IMR-90 (cell line): ENCODE measurements at places on chromosomes 16 and 17. TPM values are rescaled to one million over a fixed set of nuclear protein-coding genes. Genes with fewer than 3 reads are reported as not detected.

DNA sequence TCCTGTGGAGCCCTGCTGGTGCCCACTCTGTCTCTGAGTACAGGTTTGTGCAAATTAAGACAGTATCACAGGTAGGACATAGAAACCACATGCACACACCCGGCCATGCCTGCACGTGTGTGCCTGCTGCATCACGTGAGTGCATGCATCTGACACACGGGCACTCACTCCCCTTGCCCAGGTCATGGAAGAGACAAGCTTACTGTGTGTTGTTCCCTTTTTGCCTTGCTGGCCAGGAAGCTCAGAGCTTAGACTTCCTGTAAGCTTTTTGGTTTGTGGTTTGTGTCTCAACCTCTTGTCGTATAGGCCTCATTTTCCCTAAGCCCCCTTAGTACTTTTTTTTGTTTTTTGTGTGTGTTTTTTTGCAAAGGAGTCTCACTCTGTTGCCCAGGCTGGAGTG lies 25.0 kb downstream of the ZNF469 start:
- no peak overlapping the region for H3K27ac ChIP-seq
- no peak overlapping the region for H3K4me3 ChIP-seq
- H3K27me3 ChIP-seq = no peaks in the 10 kb centered on the region
- DNase-seq = no peak
- peaks cover 50% of the 10 kb centered on the region for H3K36me3 ChIP-seq
- H3K4me1 ChIP-seq = peaks cover 22% of the 10 kb centered on the region; the same call in 1 of the 2 replicates

GRCh38 chr16:69423189-69423588 lies 1.2 kb upstream of the CYB5B start:
- no peaks in the 10 kb centered on the region for H3K27me3 ChIP-seq
- no peak for DNase-seq
- no peak overlapping the region for H3K27ac ChIP-seq
- no peak overlapping the region for H3K4me3 ChIP-seq
- no peaks in the 10 kb centered on the region; the same call in 1 of the 2 replicates for H3K4me1 ChIP-seq

- no peaks in the 10 kb centered on the region for H3K27me3 ChIP-seq
- no peak for DNase-seq
- H3K27ac ChIP-seq = peak overlapping the region; percentile 38; the same call in 1 of the 2 replicates
- H3K4me1 ChIP-seq = peaks cover 16% of the 10 kb centered on the region
- peak overlapping the region; percentile 84 for H3K4me3 ChIP-seq
Observed at GRCh38 chr16:58127634-58128033, 1.5 kb downstream of the CFAP20 start.

DNA sequence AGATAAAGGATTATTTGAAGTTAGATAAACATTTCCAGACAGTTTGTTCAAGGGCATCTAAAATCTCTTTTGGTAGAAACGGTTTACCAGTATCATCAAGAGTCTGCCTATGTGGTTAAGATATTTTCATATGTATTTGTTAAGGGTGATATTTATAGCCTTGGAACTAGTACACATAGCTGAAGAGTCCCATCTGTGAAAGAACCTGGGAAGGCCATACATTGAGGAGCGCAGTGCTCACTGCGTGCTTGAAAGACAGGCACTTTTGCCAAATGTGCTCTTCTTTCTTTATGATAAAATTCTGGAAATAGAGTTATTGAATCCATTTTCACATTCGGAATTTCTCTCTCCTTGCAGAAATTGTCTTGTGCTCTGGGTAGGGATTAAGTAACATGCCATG lies 7.7 kb downstream of the IGSF6 start:
- H3K36me3 ChIP-seq = peaks cover 5% of the 10 kb centered on the region
- DNase-seq = no peak
- H3K27me3 ChIP-seq = no peaks in the 10 kb centered on the region
- no peak overlapping the region for H3K4me3 ChIP-seq

GRCh38 chr17:22310717-22311686 lies 618.7 kb downstream of the KCNJ18 start:
- DNase-seq = no peak
- no peak overlapping the region for H3K4me3 ChIP-seq
- no peak overlapping the region for H3K27ac ChIP-seq
- H3K27me3 ChIP-seq = no peaks in the 10 kb centered on the region
- no peaks in the 10 kb centered on the region for H3K36me3 ChIP-seq

- no peaks in the 10 kb centered on the region for H3K36me3 ChIP-seq
- DNase-seq = no peak
- no peak overlapping the region for H3K27ac ChIP-seq
- H3K4me3 ChIP-seq = no peak overlapping the region
- H3K27me3 ChIP-seq = peaks cover 14% of the 10 kb centered on the region
Observed at GRCh38 chr17:58533616-58534188, 19.3 kb upstream of the MTMR4 start.

- DNase-seq = no peak
- no peak overlapping the region for H3K4me3 ChIP-seq
- no peaks in the 10 kb centered on the region for H3K4me1 ChIP-seq
- H3K27ac ChIP-seq = no peak overlapping the region
- H3K27me3 ChIP-seq = peaks cover 21% of the 10 kb centered on the region
Observed at GRCh38 chr17:2718150-2718938, 6.8 kb upstream of the CLUH start.

DNA sequence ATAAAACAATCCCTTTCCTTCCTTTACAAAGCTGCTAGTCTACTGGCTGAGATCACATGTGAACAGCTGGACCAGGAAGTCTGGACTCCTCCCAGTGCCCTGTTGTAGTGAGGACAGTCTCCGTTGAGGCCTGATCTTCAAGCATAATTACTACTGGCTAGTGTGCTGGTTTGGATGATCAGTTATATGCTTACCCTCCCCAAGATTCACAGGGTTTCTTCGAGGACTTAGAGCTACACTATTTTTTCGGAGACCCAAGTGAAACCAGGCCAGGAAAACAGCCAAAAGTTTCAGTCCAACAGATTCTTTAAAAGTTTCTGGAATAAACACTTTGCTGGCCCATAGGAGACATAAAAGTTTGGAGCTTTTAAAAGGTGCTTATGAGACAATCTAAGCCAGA lies 194.9 kb upstream of the CDH11 start:
- H3K27me3 ChIP-seq = no peaks in the 10 kb centered on the region
- no peaks in the 10 kb centered on the region for H3K36me3 ChIP-seq
- DNase-seq = no peak
- no peak overlapping the region for H3K4me3 ChIP-seq
- peaks cover 17% of the 10 kb centered on the region for H3K4me1 ChIP-seq
- no peak overlapping the region for H3K27ac ChIP-seq

DNA sequence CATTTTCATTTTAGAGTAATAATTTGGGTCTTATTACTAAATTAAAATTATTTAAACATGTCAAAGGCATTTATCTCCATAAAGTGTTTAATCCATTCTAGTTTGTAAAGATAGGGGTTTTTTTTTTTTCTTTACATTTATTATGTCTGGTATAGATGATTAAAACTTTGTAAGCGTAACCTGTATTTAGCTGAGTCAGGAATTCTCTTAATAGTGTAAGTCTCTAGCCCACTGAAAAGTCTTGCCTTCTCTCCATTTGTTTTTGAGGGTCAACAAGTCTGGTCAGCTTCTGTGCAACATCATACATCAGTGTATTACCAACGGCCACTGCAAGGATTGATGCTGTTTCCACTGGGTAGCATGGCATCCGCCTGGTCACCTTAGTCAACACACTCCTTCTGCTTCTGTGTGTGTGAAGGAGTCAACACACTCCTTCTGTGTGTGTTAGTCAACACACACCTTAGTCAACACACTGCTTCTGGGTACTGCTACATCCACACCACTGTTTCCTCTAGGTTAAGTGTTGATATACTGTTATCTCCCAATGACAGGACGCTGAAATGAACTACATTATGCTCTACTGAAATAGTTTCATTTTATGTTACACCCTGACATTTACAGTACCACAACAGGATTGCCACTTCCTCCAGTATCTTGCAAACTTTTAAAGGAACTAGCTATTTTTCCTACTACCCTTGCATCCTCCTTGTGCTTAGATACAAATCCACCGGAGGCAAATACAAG lies 37.3 kb upstream of the VWA3A start:
- H3K4me1 ChIP-seq = no peaks in the 10 kb centered on the region
- H3K36me3 ChIP-seq = peaks cover 1% of the 10 kb centered on the region; the same call in 1 of the 2 replicates
- DNase-seq = no peak
- no peak overlapping the region for H3K27ac ChIP-seq

- no peaks in the 10 kb centered on the region for H3K27me3 ChIP-seq
- DNase-seq = peak; percentile 89
- peaks cover 27% of the 10 kb centered on the region for H3K4me1 ChIP-seq
- no peaks in the 10 kb centered on the region for H3K36me3 ChIP-seq
Observed at GRCh38 chr16:72848759-72849664, 198.9 kb downstream of the ZFHX3 start.

DNA sequence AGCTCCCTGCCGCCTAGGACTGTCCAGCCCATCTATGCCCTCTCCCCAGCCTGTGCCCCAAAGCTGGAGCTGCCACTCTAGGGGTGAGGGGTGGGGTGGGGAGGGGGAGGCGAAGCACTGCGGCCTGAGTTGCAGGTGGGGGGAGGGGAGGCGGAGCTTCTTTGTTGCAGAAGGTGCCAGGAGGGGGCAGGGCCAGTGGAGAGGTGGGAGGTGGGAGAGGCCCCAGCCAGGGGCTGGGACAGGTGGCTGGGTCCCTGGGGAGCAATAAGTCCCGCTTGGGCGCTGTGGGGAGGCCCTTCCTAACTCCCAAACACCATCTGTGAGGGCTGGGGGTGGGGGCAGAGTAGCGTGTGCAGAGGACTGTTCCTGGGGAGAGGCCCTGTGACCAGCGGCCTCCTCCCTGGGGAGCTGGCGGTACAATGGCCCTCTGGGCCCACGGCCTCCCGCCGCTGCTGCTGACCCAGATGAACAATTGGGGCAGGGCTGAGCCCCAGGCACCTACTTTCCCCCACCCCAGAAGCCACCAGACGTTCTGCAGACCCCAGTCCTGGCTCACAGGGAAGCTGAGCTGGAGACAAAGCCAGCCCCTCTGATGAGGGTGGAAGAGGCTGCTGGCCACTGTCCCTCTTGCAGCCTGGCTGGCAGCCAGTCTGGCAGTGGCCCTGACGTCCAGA lies 2.2 kb upstream of the NTN3 start:
- no peak overlapping the region for H3K4me3 ChIP-seq
- no peaks in the 10 kb centered on the region; the same call in 1 of the 2 replicates for H3K27me3 ChIP-seq
- peaks cover 20% of the 10 kb centered on the region for H3K4me1 ChIP-seq
- no peak overlapping the region for H3K27ac ChIP-seq
- DNase-seq = no peak
- H3K36me3 ChIP-seq = no peaks in the 10 kb centered on the region

DNA sequence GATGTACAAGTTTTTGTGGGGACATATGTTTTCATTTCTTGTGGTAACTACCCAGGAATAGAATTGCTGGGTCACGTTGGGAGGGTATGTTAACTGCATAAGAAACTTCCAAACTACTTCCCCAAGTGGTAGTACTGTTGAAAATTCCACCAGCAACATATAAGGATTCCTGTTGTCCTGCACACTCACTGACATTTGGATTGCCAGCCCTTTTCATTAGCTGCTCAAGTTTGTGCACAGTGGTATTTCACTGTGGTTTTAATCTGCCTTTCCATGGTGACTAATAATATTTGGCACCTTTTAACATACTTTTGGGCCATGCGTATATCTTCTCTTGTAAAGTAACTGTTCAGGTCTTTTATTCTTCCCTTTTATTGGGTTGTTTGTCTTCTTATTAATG lies 103.3 kb downstream of the GNAO1 start:
- H3K27ac ChIP-seq = no peak overlapping the region
- no peak overlapping the region for H3K4me3 ChIP-seq
- peaks cover 8% of the 10 kb centered on the region for H3K4me1 ChIP-seq
- H3K36me3 ChIP-seq = no peaks in the 10 kb centered on the region
- peaks cover 6% of the 10 kb centered on the region; the same call in 1 of the 2 replicates for H3K27me3 ChIP-seq

DNA sequence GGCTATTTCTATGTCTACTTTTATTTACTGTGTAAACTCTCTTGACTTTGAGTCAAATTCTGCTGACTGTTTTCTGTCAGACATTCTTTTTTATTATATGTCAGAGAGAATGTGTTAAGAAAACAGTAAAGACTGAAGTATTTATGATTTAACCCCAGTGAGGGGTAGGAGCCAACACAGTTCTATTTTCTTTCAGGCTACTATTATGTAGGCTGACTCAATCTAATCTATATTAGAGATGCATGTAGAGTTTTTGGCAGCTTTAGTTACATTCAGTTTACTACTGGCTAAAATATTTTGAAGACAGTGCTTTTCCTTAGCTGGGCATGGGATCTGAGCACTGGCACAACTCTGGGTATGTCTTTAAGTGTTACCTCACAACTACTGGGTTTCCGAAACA lies 1108.0 kb downstream of the CDH11 start:
- no peaks in the 10 kb centered on the region for H3K27me3 ChIP-seq
- no peak overlapping the region for H3K4me3 ChIP-seq
- H3K27ac ChIP-seq = no peak overlapping the region
- no peaks in the 10 kb centered on the region for H3K4me1 ChIP-seq
- no peaks in the 10 kb centered on the region for H3K36me3 ChIP-seq

DNA sequence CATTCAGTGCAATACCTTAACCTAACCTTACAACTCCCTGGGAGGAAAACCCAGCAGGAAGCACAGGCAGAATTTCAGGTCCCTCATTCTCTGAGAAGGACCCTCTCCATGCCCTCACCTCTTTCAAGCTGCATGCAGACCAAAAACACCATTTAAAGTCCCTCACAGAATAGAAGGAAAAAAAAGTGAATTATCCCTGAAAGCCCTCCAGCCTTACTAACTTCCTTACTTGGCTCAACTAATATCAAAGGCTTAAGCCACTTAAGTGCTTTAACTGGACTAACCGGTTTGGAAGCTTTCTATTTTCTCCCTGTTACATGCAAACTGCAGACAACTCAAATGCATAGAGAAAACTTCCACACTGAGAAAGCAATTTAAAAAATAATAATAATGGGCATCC lies 60.5 kb downstream of the ADAMTS18 start:
- H3K27ac ChIP-seq = no peak overlapping the region
- no peaks in the 10 kb centered on the region for H3K27me3 ChIP-seq
- H3K4me3 ChIP-seq = no peak overlapping the region
- H3K36me3 ChIP-seq = no peaks in the 10 kb centered on the region

GRCh38 chr16:74852500-74852875 lies 77.9 kb upstream of the FA2H start:
- H3K36me3 ChIP-seq = no peaks in the 10 kb centered on the region
- peaks cover 8% of the 10 kb centered on the region for H3K27me3 ChIP-seq
- no peaks in the 10 kb centered on the region for H3K4me1 ChIP-seq

DNA sequence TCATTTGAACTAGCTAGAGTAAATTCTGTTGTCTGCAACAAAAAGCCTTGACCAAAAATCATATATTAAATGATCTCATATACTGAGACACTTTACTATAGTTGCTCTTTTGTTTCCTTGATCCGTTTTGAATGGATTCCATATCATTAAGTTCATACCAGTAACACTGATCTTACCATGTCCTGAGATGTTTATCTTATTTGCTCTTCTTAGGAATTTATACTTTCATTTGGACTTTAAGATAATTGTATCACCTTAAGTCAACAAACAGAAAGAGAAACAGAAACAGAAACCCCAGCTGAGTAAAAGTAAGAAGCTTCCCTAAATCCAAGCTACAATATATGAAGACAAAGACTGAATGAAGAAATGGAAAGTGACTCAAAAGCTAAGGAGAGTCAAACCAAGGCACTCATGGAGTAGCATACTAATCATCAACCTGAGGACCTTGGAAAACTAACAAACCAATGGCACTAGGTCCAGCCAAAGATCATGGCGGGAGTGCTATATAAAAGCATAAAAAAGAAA lies 106.5 kb upstream of the COX10 start:
- no peaks in the 10 kb centered on the region for H3K4me1 ChIP-seq
- no peaks in the 10 kb centered on the region; the same call in 1 of the 2 replicates for H3K27me3 ChIP-seq
- DNase-seq = no peak
- no peak overlapping the region for H3K4me3 ChIP-seq

RNF222 gene
- not detected in 2 replicates for polyA plus RNA-seq

TAC4 gene
- polyA plus RNA-seq = not detected in 2 replicates

INPP5K gene
- polyA plus RNA-seq = 14.2 and 14.9 TPM in 2 replicates

VTN gene
- 0.89 and 1.0 TPM in 2 replicates for polyA plus RNA-seq

XAF1 gene
- polyA plus RNA-seq = 0.50 and 1.3 TPM in 2 replicates

ALDH3A1 gene
- not detected in 2 replicates for polyA plus RNA-seq

FOXF1 gene
- polyA plus RNA-seq = 33.0 and 34.5 TPM in 2 replicates

LMF1 gene
- polyA plus RNA-seq = 7.7 and 11.0 TPM in 2 replicates

TNRC6A gene
- polyA plus RNA-seq = 37.3 and 42.3 TPM in 2 replicates

AATK gene
- 0.21 and 0.26 TPM in 2 replicates for polyA plus RNA-seq

G6PC1 gene
- polyA plus RNA-seq = not detected in 2 replicates

TOX3 gene
- polyA plus RNA-seq = not detected in 2 replicates
